ENCODE measurements at places on chromosomes 1 and 21.

DNA sequence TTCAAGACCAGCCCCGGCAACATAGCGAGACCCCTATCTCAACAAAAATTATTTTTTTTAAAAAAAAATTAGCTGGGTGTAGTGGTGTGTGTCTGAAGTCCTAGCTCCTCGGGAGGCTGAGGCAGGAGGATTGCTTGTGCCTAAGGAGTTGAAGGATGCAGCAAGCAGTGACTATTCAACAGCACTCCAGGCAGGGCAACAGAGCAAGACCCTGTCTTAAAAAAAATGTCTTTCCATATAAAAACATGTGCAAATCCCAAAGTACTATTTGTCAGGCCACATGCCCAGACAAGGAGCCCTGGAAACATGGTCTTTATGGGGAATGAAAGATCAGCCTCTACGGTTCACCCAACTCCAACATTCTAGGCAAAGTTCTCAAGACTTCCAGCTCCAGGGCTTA lies 13.3 kb downstream of the IFFO2 start:
- no peak for DNase-seq

- peak; percentile 33 for DNase-seq
These were observed 2.2 kb downstream of the PTGFRN start for GRCh38 chr1:116911779-116912469.

- no peak for DNase-seq
These were observed 30.5 kb upstream of the FGGY start for GRCh38 chr1:59266180-59266926.

GRCh38 chr21:25925064-25925800 lies 190.5 kb downstream of the GABPA start:
- peak; percentile 71 for DNase-seq

DNA sequence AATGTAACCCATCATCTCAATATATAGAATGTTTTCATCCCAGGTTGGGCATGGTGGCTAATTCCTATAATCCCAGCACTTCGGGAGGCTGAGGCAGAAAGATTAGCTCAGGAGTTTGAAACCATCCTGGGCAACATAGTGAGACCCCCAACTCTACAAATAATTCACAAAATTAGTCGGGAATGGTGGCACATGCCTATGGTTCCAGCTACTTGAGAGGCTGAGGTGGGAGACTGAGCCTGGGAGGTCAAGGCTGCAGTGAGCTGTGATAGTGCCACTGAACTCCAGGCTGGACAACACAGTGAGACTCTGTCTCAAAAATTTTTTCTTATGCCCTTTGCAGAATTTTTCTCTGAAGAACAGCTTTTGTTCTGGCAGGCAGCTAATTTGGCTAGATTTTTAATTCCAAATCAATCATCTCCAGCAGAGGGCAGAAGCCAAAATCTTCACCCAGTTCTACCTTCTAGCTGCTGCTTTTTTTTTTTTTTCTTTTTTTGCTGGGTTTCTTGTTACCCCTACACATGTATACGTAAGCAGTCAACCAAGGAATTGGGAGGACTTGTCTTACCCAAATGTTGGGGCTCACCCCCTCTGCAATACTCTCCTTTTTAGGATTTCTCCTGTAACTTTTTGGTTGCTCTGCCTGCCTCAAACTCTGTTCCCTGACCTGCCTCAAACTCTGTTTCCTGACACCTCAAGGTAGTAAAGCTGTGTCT lies 2.7 kb upstream of the RAD54L start:
- peak; percentile 25 for DNase-seq

GRCh38 chr1:47681735-47682134 lies 243.9 kb downstream of the FOXD2 start:
- no peak for DNase-seq

- DNase-seq, result no peak
These were observed 125.9 kb downstream of the RGS21 start for GRCh38 chr1:192442736-192443135.

- DNase-seq, result peak; percentile 95
These were observed 10.8 kb upstream of the TIAM1 start for GRCh38 chr21:31354604-31355443.

DNA sequence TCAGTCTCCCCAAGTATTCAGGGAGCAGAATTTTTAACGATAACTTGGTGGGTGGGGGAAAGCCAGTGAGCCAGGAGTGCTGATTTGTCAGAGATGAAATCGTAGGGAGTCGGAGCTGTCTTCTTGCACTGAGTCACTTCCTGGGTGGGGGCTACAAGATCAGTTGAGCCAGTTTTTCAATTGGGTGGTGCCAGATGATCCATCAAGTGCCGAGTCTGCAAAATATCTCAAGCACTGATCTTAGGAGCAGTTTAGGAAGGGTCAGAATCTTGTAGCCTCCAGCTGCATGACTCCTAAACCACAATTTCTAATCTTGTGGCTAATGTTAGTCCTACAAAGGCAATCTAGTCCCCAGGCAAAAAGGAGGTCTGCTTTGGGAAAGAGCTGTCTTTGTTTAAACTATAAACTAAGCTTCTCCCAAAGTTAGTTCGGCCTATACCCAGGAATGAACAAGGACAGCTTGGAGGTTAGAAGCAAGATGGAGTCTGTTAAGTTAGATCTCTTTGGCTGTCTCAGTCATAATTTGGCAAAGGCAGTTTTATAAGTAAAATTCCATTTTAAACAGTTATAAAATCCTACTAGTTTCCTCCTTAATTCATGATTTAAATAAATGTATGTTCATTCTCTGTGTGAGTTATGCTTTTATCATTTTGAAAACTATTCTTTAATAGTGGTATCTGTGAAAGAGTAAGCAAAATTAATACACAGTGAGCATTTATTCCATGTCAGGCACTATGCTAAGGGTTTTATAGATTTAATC lies 51.7 kb downstream of the SLC16A1 start:
- DNase-seq, result peak; percentile 29
